ENCODE measurements at places on chromosomes 13 and 19.
A peak's percentile ranks its signal among the peaks of the same experiment; 100 is the strongest.

GRCh38 chr13:80263745-80264513 is 77.0 kb downstream of the SPRY2 start:
- DNase-seq, result no peak

DNA sequence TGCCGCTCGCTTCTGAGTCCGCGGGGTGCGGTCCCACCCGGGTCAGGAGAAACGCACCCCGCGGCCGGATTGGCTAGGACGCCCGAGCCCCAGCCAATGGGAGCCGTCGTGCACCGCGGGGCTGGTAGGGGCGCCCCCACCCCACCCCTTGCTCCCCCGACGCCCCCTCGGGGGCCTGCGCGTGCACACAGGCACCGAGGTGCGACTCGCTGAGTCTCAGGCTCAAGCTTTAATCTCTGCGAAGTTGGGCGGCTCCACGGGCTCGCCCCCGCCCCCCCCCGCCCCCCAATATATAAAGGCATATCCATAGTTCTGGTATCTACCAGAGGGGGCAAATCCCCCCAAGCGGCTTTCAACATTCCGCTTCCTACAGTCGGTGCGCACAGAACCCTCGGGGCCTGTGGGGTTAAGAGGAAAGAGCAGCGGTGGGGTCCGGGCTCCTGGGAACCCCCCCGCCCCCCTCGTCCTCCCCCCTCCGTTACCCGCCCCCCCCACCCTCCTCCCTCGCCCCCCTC is at the start of gene COX6B2:
TSS of gene COX6B2 (minus strand) at position 22 of the 515 bp plus-strand sequence. CDS start 198 bp downstream, outside the sequence.
- DNase-seq, result no peak

DNA sequence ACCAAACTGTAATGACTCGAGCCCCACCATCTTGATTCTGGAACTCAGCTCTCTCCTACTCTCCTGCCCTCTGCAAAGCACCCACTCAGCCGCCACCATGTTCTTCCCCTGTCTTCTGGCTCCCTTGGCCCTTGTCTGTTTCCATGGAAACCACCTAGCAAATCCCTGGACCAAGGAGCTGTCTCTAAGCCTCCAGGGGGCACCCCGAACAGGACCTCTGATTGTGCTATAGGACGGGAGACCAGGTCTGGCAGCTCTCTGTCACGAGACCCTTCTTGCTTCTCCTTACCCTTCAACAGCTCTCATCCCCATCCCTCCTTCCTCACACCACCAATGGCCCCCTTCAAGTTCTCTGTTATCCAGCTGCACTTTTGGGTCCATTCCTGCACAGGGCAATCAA is 277.7 kb upstream of the ZNF507 start:
- no peak for DNase-seq

DNA sequence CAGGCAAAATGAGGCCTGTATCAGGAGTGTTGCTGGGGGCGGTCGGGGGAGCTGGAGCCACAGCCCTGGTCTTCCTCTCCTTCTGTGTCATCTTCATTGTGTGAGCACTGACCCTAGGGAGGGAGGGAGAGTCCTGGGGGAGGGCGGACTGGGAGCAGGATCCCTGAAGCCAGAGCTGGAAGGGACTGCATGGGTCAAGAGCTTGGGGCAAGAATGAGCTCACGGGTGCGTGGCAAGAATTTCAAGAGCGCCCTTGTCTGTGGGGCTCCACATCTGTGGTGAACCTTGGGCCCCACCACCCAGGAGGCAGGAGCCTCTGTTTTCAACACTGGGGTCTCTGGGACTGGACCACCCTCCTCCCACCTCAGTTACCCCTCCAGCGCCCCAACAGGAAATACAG is 4.7 kb downstream of the SIGLEC7 start:
- no peak for DNase-seq

GRCh38 chr19:50567882-50568727 is at the start of gene LRRC4B:
Gene LRRC4B (minus strand): TSS chr19:50568435. CDS start chr19:50548838, 19,597 bp downstream.
- DNase-seq, result no peak

DNA sequence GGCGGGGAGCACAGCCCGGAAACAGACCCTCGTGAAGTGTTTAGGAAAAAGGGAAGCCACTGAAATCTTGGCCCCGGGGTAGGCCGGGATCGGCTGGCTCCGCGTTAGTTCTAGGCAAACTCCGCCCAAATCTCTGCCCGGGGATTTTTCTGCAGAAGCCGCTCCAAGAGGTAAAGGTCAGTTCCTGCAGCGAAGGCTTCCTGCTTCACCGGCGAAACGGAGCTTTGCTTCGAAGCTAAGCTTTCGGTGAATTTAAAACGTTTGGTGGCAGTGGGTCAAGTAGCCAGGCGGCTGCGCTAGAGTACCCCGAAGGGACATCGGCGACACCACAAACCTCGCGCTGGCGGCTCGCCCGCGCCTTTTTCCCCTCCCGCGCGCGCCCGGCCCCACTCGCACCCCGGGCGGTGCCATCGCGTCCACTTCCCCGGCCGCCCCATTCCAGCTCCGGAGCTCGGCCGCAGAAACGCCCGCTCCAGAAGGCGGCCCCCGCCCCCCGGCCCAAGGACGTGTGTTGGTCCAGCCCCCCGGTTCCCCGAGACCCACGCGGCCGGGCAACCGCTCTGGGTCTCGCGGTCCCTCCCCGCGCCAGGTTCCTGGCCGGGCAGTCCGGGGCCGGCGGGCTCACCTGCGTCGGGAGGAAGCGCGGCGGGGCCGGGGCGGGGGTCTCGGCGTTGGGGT is 441 bp downstream of the GJB2 start:
- no peak for DNase-seq

DNA sequence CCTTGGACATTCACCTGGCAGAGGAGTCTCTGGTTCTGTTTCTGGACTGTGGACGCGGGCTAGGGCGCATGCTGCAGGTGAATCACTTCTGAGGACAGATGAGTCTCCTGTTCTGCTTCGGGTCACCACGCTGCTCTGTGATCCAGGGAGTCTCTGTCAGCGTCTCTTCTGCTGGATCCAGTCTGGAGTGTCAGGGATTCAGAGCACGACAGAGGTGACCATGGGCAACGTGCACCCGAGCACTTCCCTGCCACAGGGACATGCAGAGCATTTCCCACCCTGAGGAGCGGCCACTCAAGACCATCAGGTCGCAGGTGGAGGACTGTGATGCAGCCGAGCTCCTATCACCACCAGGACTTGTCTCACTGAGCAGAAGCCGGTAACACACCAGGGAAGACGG is 24.4 kb upstream of the LILRA2 start:
- DNase-seq, result no peak

DNA sequence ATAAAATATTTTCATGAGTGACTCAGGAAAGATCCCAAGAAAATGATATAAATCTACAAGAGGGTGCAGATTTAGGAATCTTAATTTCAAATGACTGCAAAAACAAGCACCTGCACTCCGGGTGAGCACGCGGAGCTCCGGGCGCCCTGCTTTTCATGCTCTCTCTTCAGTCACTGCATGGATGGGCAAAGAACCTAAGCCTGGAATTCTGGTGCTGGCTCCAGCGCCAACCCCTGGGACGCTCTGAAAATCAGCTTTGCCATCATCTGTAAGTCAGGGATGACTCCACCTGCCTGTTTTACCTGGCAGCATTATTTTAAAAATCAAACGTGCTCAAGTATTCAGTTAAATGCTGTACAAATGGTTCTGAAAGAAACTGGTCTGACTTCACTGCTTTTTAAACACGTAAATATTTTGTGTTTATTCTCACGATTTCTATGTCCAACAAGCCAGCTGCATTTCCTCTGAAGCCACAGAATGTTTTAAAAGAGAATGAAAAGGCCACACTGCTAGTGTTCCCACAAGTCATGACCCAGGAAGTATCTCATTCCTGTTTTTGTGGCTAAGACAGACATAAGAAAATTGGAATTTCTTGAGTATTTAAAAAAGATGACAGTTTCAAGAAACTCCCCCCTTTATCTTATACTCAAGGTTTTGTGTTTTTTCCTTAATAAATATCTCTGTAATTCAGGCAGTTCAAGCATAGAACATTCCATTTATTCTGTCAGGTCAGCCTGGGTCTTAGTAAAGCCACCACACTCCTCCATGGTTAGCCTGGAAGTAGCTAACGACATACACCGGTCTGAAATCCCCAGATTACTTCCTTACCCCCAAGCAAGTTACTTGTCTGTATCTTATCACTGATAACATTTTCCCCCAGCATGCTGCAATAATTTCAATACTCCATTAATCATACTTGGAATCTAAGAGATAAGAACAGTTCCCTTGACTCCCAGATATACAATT is 81.1 kb downstream of the COL4A1 start:
- DNase-seq, result no peak

- DNase-seq, result no peak
Observed at GRCh38 chr19:35347171-35347929, at the start of gene FFAR1. Gene FFAR1 (plus strand): TSS chr19:35347902. CDS start chr19:35351552, 3,650 bp downstream.

DNA sequence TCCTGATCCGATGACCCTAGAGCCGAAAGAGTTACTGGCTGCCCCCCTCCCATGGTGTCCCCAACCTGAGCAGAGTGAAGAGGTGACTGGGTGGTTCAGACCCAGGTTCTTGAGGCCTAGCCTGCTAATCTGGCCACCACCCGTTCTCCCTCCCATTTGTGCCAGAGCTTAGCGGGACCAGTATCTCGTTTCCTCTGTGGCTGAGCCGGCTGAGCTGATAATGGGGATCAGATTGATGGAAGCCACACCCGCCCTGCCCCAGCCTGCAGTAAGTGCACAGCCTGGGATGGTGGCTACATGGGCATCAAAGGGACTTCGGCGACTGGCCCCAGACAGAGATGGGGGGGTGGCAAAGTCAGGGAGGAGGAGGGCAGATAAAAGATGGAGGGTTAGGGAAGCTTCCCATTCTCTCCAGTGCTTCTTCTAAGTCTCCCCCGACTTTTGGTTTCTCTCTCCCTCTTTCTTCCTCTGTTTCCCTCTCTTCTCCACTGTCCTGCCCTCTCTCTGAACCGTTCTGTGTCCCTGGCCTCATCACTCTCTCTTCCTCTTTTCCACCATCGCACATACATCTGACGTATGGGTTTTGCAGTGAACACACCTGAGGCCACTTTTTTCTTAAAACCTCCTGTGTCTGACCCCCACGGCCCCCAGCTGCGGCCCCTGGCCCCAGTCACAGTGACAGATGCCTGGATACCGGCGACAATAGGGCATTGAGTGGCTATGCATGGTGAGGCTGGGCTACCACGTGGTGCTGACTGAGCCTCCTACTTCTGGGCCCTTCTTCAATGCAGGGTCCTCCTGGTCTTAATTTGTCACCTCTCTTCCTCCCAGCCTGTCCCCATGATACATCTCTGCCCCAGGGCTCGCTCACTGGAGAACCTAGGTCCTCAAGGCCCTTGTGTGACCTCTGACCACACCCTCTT is 2.4 kb downstream of the ELAVL3 start:
- DNase-seq, result no peak

GRCh38 chr19:46447824-46448223 is 19.1 kb upstream of the PNMA8C start:
- DNase-seq, result no peak

DNA sequence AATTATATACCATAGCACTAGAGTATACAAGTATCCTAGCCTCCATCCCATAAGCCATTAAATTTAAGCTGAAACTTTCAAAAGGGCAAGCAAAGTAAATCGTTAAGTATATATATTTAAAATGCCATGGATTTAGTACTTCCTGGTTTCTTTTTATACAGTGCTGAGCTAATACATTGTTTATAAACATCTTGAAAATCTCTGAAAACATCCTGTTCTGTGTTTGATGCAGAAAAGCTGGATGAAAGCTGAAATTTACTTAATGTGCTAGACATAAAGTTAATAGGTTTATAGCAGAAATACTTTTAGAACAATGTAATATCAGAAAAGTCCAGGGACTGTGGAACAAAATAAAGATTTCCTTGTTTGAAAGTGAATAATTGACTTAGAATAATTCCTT is 875.4 kb downstream of the SLITRK6 start:
- no peak for DNase-seq

- no peak for DNase-seq
Observed at GRCh38 chr19:8167985-8168384, 18.6 kb upstream of the FBN3 start.

GRCh38 chr19:35267818-35268535 is 785 bp upstream of the USF2 start:
- DNase-seq, result peak; percentile 88

DNA sequence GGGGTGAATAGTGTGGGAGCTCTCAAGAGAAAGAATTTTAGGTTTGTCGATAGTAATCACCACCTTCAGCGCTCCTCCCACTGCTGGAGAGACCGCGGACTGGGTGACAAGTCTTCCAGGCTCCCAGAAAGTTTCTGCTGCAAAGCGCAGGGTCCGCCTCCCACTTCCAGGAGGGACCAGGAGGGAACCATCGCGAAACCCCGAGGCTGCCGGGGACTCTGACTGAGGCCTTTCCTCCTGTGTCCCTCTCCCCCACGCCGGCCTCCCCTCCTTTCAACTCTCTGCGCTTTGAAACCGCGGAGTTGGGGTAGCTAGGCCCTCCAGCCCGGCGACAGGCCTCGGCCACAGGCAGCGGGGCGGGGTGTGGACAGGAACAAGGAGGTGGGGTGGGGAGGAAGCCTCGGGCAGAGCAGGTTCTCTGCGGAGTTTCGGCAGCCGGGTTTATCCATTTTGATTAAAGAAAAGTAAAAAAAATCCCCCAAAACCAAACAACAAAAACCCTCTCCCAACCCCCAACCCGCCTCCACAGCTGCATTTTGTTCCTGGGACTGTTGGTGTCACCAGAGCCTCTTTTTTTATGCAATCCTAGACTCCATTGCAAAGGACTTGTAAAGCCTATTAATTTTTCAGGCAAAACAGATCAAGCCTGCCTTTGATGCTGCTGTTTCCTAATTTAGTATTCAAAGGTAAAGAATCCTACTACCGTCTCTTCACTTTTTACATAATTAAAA is 157.2 kb downstream of the TM9SF2 start:
- peak; percentile 49 for DNase-seq

GRCh38 chr19:29090783-29091526 is 122.0 kb downstream of the UQCRFS1 start:
- DNase-seq, result no peak

GRCh38 chr13:29771247-29771646 is 79.2 kb downstream of the UBL3 start:
- DNase-seq, result no peak

DNA sequence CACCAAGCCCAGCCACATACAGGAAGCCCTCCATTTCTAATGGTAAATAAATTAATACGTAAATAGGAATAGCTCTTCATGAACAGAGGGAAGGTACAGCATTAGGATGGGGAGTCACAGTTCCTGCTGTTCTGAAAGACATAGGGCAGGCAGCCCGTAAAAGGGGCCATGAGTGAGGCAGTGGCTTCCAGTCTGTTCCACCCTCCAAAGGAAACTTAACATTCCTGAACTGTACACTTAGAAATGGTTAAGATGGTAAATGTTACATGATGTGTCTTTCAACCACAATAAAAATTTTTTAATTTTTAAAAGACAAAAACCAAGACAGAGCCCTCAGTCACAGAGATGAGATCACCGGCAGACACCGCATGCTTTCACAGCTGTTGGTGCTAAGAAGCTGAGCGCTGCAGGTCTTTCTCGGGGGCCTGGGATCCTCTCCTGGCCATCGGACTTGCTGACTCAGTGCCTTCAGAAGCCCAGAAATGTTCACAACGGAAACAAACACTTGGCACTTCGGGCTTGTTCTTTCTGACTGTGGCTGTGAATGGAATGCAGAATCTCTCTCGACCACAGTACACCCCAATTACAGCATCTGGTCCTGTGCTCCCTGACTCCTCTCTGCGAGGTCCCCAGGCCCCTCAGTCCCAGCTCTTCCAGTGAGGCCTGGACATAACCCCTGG is 36.4 kb downstream of the EPS15L1 start:
- DNase-seq, result no peak

Data from Caco-2 (cell line).